ENCODE measurements at places on chromosomes 2 and 18.

DNA sequence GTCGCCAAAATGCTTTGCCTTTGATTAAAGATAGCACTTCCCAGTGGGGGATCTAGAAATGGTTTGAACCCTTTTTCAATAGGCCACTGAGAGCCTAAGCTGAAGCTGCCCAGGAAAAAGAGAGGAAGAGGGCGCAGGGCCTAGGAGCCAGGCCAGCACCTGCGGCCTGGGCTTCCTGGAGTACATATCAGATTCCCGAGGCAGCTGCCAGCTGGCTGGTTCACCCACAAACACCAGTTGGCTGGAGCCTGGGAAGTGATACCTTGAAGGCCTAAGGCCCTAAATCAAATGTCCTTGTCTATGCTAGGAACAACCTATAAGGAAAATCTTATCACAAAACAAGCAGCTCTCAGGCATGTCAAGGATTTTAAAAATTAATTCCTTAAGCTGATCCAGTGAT lies 37.1 kb downstream of the ANKRD44 start:
- DNase-seq = no peak

- DNase-seq = no peak
Observed at GRCh38 chr18:79944746-79945117, 6.7 kb downstream of the SLC66A2 start.

DNA sequence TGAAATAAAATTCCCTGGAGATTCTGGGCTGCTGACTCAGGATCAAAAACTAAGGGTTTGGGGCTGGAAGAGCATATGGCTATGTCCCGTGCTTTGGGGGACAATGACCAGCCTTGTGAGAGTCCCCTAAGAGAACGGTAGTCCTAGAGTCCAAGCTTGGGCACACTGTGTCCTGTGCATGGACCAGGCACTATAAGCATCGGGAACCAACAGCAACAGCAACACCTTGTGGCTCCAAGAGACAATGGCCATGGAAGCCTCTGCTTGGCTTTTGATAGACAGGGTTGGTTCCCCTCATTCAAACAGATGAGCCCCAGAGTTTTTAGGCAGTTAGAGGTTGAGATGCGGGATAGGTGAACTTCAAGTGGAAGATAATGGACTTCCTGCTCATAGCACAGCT lies 294.4 kb upstream of the CHAC2 start:
- DNase-seq = no peak

DNA sequence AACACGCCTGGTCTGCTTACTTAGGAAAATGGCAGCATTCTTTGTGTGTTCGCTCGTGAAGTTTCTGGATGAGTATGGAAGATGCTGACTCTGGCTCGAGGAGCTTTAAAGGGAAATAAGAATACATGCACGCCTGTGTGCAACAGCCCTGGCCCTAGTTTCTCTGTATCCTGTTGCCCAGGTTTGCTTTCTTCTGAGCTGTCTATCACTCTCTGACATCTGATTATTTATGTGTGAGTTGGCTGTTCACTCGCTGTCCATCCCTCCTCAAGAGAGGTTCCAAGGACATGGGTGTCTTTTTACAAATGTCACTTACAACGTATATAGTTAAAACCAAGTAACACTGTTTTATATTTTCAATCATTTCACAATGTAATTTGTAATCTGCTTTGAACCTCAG lies 16.0 kb downstream of the SLC9A2 start:
- DNase-seq = no peak

DNA sequence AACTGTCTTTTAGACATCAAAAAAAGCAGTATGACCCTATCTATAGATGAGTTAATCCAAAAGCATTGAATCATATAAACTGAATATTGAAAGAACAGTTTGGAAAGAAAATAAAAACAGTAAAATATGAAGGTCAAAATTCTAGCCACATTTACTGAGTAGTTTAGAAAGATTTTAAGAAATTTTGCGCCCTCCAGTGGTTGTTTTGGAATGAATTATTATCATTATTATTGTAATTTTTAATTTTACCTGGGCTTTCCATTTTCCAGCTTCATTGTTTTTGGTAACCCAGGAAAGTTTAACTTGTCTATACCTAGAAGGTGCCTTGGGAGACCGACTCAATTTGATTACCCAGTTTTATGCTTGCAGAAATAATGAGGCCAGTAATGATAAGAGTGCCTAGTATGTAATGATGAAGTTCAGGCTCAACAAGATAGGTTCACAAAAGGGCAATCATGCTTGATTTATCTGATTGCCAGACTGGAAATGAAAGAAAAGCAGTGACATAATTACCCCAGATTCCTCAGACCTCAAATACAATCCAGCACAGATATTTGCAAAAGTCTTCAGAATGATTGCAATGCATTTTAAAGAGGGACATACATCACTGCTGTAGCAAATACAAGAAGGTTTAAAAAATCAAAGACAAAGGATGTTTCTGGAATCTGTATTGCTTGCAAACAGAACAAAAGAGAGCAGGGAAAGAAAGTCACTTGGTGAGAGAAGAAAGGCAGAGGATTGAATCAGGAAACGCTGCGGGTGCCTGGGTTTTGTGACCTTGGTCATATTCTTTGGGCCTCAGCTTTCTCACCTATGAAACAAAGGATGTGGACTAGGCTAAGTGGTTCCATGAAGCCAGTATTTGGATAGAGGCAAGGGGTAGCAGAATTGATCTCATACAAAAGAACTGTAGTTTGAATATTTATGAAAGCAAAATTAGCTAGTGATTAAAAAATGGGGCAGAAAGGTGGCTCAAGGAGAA lies 153.8 kb downstream of the MAP2 start:
- DNase-seq = no peak

DNA sequence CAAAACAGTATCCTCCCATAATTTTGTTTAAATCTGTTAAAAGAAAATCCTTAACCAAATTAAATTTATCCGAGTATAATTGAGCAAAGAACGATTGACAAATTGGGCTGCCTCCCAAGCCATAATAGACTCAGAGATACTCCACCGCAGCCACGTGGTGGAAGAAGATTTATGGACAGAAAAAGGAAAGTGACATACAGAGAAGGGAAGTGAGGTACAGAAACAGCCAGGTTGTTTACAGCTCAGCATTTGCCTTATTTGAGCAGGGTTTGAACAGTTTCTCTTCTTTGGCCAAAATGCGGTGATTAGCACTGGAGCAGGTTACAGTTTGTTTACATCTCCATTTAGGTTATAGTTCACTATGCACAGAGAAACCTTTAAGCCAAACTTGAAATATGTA lies 60.8 kb downstream of the KYNU start:
- DNase-seq = no peak

DNA sequence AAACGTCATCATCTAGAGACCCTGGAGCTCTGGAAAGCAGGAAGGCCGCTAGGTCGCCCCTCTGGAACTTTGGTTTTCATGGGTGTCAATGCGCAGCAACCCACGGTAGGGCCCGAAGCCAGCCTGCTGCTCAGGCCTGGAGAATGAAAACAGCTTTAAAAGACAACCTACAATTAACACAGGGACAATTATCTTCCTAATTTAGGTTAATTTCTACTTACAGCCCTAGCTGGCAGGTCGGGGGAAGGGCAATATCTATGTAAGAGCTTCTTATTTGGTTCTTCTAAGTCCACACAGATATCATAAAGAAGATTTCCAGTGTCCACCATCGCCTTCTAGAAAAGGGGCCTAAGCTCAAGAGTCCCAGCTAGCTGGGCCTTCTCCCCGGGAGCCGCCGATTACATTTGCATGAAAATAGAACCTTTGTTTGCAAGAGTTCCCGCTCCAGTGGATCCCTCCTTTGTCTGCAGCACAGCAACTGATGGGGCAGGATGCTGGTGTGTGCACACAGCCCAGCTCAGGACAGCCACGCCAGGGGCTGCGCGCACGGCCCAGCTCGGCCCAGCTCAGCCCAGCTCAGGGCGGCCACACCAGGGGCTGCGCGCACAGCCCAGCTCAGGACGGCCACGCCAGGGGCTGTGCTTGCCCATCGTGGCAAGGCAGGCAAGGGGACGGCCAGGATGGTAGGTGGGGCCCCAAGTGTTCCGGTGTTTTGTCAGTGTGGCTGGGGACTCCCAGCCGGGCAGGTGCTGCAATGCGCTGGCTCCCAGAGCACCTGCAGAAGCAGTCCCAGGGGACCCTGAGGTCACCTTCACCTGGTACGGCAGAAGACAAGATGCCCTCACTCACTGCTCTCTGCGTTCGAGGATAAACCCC lies 109.1 kb downstream of the HDAC4 start:
- no peak for DNase-seq

DNA sequence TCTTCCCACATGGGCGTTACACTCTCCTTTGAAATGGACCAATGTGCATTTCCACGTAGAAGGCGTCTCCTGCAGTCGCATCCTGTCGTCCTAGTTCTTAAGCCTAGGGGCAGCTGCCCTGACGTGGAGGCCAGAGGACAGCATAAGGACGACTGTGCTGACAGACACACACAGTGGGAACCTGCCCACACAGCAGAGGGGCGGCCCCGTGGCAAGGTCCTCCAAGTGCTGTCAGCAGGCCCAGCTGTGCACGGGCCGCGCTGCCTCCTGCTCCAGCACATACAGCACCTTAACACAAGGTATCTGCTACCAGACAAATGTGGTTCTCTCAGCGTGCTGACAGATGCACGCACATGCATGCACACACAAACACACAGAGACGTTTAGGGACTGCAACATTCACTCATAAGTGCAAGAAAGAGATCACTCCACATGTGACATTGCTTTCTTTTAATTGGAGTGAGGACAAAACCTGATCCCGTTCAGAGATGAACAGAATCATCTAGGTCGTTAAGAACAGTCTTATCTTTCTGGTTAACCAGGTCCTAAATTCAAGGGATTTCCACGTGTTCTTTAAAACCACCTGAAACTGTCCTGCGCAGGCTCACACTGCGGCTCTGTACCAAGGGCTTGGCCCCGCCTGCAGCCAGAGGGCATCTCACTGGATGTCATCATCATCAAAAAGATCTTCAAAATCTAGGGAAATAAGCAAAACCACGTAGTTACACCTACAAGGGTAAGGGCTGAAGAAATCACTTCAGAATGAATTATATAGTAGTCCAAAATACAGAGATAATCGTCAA lies 5.5 kb downstream of the COPS9 start:
- DNase-seq = no peak

DNA sequence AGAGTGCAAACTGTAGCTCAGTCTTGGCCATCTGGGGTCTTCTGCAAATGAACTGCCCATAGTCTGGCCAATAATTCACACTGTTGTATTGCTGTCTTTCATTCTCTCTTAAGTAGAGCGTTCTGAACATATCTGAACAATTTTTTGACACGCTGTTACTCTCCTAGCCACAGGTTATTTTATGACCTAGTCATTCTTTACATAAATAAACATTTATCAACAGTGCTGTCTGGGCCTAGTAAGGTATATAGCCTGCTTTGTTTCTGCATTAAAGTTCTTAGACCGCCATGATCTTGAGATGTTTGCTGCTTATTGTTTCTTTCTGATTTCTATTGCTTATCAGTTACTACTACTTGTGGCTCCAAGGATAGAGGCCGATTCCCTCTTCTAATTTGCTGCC lies 226.4 kb downstream of the NEDD4L start:
- no peak for DNase-seq

DNA sequence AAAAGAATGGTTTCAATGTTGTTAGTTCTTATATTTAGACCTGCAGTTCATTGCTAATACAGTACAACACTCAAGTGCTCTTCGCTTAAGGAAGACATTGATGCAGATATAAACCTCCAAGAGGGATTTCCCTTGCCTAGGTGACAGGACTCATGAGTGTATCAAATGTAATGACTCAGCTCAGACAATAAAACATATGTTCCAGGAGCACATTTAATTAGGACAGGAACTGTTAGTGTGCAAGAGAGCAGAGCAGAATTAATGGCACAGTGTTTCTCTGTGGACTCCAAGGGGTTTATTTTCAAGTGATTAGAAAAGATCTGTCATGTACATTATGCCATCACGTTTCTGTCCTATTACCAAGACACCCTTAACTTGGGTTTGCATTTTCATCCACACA lies 375.0 kb downstream of the LRRTM4 start:
- no peak for DNase-seq

- DNase-seq = no peak
Observed at GRCh38 chr2:12606472-12607000, 110.2 kb upstream of the TRIB2 start.

DNA sequence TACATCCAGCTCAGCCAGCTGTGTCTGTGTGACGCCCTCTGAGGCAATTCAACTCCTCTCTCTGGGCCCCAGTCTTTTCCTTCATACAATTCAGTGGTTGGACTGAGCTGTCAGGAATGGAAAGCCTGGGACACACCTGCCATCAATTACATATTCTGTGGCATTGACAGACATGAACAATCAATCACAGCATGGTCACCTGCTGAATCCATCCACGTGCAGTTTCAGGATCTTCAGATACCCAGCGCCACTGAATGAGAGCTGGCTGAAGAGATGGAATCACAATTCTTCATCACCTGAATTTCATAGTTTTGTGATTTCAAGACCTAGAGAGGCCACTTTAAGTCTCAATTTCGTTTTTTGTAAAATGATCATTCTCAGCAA lies 5.1 kb downstream of the ADRA2B start:
- DNase-seq = no peak

- DNase-seq = no peak
Observed at GRCh38 chr18:39494211-39494896, 1928.8 kb upstream of the CELF4 start.

GRCh38 chr2:180653481-180653880 lies 326.9 kb upstream of the UBE2E3 start:
- no peak for DNase-seq

GRCh38 chr2:230991598-230991997 lies 4.3 kb upstream of the SPATA3 start:
- no peak for DNase-seq

GRCh38 chr18:45169610-45170009 lies 445.7 kb upstream of the SLC14A2 start:
- peak; percentile 46 for DNase-seq

GRCh38 chr2:181372646-181373040 lies 84.5 kb upstream of the ITGA4 start:
- no peak for DNase-seq

GRCh38 chr2:23430263-23430662 lies 45.3 kb downstream of the KLHL29 start:
- no peak for DNase-seq

GRCh38 chr2:172234716-172235691 lies 132.3 kb upstream of the DLX2 start:
- no peak for DNase-seq

DNA sequence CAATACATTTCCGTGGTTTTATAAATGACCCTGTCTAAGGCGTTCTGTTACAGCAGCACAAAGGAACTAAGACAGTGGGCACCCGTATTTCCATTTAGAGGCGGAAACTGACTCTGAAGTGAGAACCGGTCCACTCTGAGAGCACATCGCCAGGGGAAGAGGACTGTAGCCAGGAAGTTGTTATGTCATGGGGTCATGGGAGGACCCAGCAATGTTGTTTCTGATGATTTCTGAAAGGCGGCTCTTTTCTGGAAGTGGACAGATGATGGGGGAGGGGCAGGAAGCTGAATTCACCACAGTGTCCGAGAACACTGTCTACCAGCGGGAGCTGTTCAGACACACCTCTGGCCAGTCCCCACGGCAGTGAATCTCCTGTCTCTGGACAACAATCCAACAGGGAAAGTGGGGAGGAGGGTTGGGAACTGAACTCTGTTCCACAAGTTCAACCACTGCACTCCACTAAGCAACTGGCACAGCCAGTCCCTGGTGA lies 2.1 kb upstream of the LRRFIP1 start:
- no peak for DNase-seq
